ENCODE measurements at places on chromosomes 1 and 21.

DNA sequence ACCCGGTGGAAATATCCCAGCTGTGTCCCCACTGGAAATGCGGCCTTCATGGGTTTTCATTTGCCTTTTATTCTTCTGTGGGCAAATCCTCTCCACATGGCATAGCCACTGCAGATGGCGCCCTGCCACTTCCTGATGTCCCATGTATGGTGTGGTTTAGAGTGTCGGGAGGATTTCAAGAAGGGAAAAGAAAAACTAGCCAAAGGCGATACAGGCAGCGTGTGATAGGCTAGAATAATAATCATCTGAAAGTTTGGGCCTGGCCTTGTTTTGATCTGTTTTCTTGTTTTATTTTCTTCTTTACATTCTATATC lies 123.6 kb downstream of the PEX14 start:
- DNase-seq = peak; percentile 10

GRCh38 chr1:83546874-83547273 lies 452.1 kb downstream of the TTLL7 start:
- no peak for DNase-seq

DNA sequence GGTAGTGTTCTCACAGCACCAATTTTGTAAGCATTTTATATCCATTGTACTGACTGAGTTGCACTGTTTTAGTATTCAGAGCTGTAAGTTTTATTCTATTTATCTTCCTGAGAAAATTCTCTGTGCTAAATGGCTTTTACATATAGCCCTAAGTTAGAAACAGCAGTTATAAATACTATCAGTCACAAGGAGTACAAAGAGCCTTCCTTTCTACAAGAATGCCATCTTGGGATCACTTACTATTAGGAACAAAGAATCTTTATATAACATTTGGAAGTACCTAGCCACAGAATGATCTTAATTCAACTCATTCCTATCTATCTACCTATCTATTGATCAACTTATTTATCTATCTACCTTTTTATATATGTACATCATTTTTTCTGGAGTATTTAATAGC lies 423.9 kb upstream of the RGS18 start:
- no peak for DNase-seq

- peak; percentile 97 for DNase-seq
Measured at GRCh38 chr1:157045250-157046218, at the start of gene ARHGEF11. Gene ARHGEF11, minus strand, starts transcription at chr1:157045742. Its CDS starts 1,412 bp downstream, at chr1:157044330.

- no peak for DNase-seq
Measured at GRCh38 chr1:43805340-43805739, 98.0 kb downstream of the ST3GAL3 start.

GRCh38 chr1:204221271-204221670 lies 7.5 kb upstream of the GOLT1A start:
- no peak for DNase-seq
